Natural killer cell (primary cell): ENCODE measurements at places on chromosomes 16 and 17. TPM values are rescaled to one million over a fixed set of nuclear protein-coding genes. Genes with fewer than 3 reads are reported as not detected.
A peak's percentile ranks its signal among the peaks of the same experiment; 100 is the strongest.

KAT2A gene
- 32.8 TPM for total RNA-seq

GRCh38 chr17:8120520-8121406 is 2.4 kb upstream of the ALOXE3 start:
- H3K4me1 ChIP-seq, result peaks cover 75% of the 10 kb centered on the region
- H3K36me3 ChIP-seq, result no peaks in the 10 kb centered on the region
- H3K27ac ChIP-seq, result no peak overlapping the region
- H3K4me3 ChIP-seq, result peak overlapping the region; percentile 24
- H3K27me3 ChIP-seq, result peaks cover 50% of the 10 kb centered on the region
- DNase-seq, result peak; percentile 82

KRTAP9-8 gene
- not detected for total RNA-seq

- H3K4me1 ChIP-seq, result peaks cover 2% of the 10 kb centered on the region
- H3K4me3 ChIP-seq, result no peak overlapping the region
- no peak overlapping the region for H3K27ac ChIP-seq
- DNase-seq, result no peak
- no peaks in the 10 kb centered on the region for H3K36me3 ChIP-seq
- no peaks in the 10 kb centered on the region for H3K27me3 ChIP-seq
These were observed 7.6 kb downstream of the SYT17 start for GRCh38 chr16:19175492-19176262.

MT4 gene
- total RNA-seq, result not detected

DNA sequence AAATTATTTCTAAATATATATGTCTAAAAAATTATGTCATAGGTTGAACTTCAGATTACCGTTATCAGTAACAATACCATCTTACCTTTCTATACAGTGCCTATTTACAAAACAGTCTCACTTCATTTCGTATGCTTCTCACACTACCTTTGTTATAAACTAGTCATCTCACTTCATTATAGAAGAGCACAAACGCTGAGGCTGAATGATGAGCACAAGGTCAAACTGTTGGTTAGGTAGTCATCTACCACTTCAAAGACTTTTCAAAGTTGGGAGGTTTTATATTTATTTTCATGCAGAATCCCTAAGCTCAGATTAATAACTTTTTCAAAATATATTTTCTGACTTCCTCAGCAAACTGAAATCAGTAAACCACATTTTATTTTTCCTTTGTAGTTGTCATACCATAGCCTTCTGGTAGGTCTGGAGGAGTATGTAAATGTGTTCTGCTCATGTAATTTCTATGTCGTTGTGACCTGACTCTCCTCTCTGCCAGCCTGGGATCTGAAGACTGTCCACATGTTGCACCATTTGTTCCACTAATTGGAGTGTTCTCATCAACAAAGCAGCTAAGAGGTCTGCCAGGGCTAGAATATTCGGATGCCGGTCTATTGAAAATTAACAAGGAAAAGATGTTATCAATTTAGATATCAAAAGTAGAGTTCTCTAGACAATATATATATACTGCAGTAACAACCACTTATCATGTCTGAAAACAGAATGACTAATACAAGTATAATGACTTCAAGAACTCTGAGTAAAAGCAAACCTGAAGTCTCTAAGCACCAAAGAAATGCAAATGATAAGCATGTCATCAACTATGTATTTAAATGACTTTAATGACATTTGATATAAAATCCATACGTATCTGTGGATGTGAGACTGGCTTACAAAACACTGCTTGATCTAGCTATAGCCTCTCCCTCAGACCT is 73.9 kb downstream of the CEP95 start:
- H3K27me3 ChIP-seq, result no peaks in the 10 kb centered on the region
- no peaks in the 10 kb centered on the region for H3K4me1 ChIP-seq
- H3K27ac ChIP-seq, result no peak overlapping the region
- peaks cover 62% of the 10 kb centered on the region for H3K36me3 ChIP-seq
- DNase-seq, result no peak
- H3K4me3 ChIP-seq, result no peak overlapping the region

CFAP97D1 gene
- not detected for total RNA-seq

SEPTIN1 gene
- 210 TPM for total RNA-seq

DNA sequence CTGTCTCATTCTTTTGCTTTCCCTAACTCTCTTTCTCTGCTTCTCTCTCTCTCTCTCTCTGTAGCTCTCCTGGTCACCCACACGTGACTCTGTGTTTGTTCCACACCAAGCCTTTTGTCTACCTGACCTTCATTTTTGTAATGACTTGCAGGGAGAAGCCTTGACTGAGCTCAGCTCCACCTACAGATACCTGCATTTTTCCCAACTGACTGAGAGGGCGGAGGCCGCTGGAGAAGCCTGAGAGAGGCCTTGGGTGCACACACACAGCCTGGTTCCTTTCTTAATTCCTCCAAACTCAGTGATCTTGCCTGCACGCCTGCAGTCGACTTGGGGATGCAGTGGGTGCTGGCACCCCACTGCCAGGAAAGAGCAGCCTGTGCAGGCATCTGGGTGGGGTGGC is 68.8 kb downstream of the LYRM1 start:
- H3K4me3 ChIP-seq, result no peak overlapping the region
- no peaks in the 10 kb centered on the region for H3K4me1 ChIP-seq
- DNase-seq, result no peak

NOG gene
- total RNA-seq, result 0.77 TPM

DNA sequence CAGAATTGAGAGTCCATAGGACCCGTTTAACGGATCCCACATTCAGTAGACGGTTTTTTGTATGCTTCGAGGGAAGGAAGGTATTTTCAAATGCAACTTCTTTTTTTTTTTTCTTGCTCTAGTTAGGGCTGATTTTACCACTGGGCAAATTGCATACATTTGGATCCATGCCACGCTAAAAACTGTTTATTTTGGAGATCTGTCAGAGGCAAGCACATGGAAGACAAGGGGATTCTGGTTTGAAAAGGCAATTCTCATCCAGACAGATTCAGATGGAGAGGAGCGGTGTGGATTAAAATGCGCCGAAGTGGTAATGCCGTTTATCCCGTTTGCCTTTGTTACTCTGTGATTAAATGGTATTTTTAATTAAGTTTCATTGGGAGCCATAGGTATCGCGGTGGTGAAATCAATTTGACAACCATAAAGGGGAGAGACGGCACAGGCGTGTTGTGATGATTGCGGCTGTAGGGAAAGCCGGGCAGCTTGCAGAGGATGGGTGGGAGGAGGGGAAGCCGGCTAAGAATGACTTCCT is 170.4 kb downstream of the IRX3 start:
- no peaks in the 10 kb centered on the region for H3K27me3 ChIP-seq
- peaks cover 4% of the 10 kb centered on the region for H3K36me3 ChIP-seq
- DNase-seq, result no peak
- H3K27ac ChIP-seq, result no peak overlapping the region
- no peak overlapping the region for H3K4me3 ChIP-seq

GAS2L2 gene
- total RNA-seq, result 0.23 TPM

- peaks cover 48% of the 10 kb centered on the region for H3K4me1 ChIP-seq
- DNase-seq, result no peak
- no peak overlapping the region for H3K27ac ChIP-seq
- peaks cover 6% of the 10 kb centered on the region for H3K36me3 ChIP-seq
These were observed 4.0 kb downstream of the MAFG start for GRCh38 chr17:81923302-81924260.

GRCh38 chr16:2004795-2005517 is 4.7 kb downstream of the ZNF598 start:
- no peak for DNase-seq
- H3K27me3 ChIP-seq, result no peaks in the 10 kb centered on the region
- H3K27ac ChIP-seq, result no peak overlapping the region
- peaks cover 55% of the 10 kb centered on the region for H3K4me1 ChIP-seq

SCIMP gene
- 10.0 TPM for total RNA-seq

GRCh38 chr17:75124041-75124818 is 7.3 kb downstream of the NT5C start:
- peak; percentile 54 for DNase-seq
- H3K27ac ChIP-seq, result no peak overlapping the region
- no peaks in the 10 kb centered on the region for H3K27me3 ChIP-seq
- H3K36me3 ChIP-seq, result peaks cover 9% of the 10 kb centered on the region

SOCS1 gene
- 74.7 TPM for total RNA-seq

DNA sequence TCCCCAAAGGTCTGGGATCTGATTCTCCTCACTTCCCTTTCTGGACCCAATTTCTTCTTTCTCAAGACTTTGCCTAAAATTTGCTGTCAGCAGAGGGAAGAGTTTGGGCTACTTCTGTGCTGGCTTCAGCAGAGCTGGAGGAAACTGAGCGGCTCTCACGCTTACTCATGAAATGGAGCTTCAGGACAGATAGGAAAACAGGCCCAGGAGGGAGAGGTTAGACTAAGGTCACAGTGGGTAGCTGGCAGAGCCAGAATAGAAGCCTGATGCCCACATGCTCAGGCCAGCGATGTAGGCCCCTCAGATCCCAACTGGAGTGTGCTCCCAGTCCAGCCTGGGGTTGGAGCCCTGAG is 593 bp downstream of the SLC38A7 start:
- peaks cover 4% of the 10 kb centered on the region for H3K36me3 ChIP-seq
- H3K4me3 ChIP-seq, result peak overlapping the region; percentile 94
- peaks cover 19% of the 10 kb centered on the region for H3K4me1 ChIP-seq
- H3K27ac ChIP-seq, result peak overlapping the region; percentile 14
- H3K27me3 ChIP-seq, result no peaks in the 10 kb centered on the region

CDH1 gene
- not detected for total RNA-seq

YBX2 gene
- not detected for total RNA-seq

HBA1 gene
- not detected for total RNA-seq

DNA sequence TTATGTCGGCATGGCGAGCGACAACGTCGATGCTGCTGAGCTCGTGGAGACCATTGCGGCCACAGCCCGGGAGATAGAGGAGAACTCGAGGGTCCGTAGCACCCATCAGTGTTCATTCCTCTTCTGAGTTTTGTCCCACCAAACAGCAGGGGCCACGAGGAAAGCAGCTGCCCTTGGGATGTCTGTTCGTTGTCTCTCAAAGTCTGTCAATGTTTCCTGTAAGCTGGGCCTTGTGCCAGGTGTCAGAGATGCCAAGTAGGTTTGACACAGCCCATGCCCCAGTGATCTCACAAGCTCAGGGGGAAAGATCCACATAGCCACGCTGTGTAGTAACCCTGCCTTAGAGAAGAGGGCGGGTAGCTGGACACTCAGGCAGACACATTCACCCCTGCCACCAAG is 22.6 kb downstream of the NTAN1 start:
- no peak overlapping the region for H3K27ac ChIP-seq
- H3K4me3 ChIP-seq, result no peak overlapping the region
- peaks cover 70% of the 10 kb centered on the region for H3K36me3 ChIP-seq
- no peak for DNase-seq

TAC4 gene
- not detected for total RNA-seq

DNA sequence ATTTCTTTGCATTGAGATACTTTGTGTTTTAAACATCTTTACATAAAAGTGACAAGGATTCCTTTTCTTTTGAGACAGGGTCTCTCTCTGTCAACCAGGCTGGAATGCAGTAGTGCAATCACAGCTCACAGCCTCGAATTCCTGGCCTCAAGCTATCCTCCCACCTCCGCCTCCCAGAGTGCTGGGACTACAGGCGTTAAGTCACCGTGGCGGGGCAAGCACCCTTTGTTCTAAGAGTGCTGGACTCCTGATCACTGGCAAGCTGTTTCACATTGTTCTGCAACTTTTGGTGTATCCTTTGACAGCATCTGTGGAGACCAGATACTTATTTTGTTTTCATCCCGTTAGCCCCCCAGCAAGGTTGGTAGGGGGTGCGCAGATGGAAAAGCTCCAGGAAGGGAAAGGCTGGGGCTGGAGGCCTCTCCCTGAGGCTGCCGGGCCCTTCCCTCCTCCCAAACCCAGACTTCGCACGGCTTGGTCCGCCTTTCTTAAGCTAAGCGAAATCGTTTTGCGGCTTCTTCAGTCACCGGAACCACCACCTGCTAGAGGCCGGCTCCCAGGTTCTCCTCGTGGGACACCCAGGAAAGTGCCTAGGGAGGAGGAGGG is 1.1 kb downstream of the ST6GALNAC2 start:
- DNase-seq, result no peak
- peaks cover 24% of the 10 kb centered on the region for H3K27me3 ChIP-seq
- peaks cover 24% of the 10 kb centered on the region for H3K4me1 ChIP-seq
- no peaks in the 10 kb centered on the region for H3K36me3 ChIP-seq
- H3K27ac ChIP-seq, result no peak overlapping the region
- H3K4me3 ChIP-seq, result peak overlapping the region; percentile 40
